ENCODE measurements at places on chromosomes 5 and 9.

GRCh38 chr5:181195249-181195761 is 9.7 kb downstream of the TRIM7 start:
- DNase-seq = no peak

- DNase-seq = no peak
These were observed 97.4 kb downstream of the PBX3 start for GRCh38 chr9:125844611-125845010.

DNA sequence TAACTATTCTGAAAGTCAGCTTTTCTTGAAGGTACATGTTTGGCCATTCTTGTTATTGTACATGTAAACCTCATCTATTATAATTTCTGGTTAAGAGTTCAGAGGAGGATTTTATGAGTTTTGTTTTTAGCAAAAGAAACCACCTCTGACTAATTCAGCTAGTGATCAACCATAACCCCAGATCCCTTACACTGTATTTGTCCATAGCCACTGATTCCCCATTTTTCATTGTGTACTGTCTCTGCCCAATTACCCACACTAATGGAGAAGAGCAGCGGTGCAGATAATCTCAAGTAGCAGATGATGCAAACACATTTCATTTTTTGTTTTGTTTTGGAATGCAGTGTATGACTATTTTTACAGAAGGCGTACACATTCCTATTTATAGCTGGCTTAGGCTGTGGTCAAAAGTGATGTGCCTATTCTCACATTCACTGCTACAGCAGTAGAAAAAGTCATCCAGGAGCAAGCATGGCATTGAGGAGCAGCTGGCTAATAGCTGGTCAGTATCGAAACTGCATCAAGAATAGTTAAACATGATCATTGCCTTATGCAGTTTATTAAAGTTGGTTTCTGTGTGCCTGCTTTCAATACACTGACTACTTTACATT is 988.3 kb downstream of the DTWD2 start:
- DNase-seq = no peak

GRCh38 chr5:141135718-141136266 is 786 bp downstream of the PCDHB5 start:
- DNase-seq = no peak

GRCh38 chr5:15864536-15865215 is 314.9 kb downstream of the MARCHF11 start:
- DNase-seq = no peak

GRCh38 chr5:135556620-135557019 is 20.9 kb upstream of the NEUROG1 start:
- no peak for DNase-seq

DNA sequence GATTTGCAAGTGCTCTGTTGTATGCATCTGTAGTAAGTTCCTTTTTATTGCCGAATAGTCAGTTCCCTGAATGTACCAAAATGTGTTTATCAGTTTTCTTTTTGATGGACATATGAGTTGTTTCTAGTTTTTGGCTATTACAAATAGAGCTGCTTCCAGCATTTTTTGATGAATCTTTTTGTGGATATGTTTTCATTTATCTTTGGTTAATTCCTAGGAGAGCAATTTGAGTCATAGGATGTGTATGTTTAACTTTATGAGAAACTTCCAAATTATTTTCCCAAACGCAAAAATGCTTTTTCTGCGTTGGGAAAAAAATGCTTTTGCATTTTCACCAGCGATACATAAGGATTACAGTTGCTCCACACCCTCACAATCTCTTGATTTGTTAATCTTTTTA is 287.7 kb downstream of the FER start:
- no peak for DNase-seq

GRCh38 chr9:36191686-36192085 is 965 bp downstream of the CLTA start:
- DNase-seq = no peak

- DNase-seq = no peak
These were observed 425.2 kb downstream of the GADD45G start for GRCh38 chr9:90029996-90030395.

DNA sequence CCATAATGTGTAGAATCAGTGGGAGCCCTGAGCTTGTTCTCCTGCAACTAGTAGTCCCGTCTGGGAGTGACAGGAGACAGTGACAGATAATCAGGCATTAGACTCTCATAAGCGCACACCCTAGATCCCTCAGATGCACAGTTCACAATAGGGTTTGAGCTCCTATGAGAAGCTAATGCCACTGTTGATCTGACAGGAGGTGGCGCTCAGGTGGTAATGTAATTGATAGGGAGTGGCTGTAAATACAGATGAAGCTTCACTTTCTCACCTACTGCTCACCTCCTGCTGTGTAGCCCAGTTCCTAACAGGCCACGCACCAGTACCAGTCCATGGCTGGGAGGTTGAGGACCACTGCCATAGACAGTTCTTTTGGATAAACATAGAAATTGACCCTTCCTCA is 188.7 kb downstream of the ROR2 start:
- no peak for DNase-seq

DNA sequence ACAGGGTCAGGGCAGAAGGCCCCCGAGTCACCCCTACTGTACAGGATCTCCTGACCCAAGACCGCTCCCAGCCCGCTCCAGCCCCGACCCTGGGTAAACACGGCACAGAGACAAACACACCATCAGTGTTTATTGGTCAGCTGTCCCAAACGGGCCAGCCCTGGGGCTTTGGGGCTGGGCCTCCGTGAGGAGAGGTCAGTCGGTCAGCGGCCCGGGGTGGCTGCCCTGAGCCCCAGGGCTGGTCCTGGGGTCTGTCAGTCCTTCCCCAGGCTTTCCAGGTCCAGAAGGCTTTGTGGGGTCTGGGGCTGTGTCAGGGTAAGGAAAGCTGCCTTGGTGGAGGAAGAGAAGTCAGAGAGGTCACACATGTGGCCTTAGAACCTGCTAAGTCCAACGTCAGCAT is 2.7 kb downstream of the DPM2 start:
- DNase-seq = no peak

- DNase-seq = no peak
These were observed 114.9 kb upstream of the FBXL7 start for GRCh38 chr5:15385037-15385436.

DNA sequence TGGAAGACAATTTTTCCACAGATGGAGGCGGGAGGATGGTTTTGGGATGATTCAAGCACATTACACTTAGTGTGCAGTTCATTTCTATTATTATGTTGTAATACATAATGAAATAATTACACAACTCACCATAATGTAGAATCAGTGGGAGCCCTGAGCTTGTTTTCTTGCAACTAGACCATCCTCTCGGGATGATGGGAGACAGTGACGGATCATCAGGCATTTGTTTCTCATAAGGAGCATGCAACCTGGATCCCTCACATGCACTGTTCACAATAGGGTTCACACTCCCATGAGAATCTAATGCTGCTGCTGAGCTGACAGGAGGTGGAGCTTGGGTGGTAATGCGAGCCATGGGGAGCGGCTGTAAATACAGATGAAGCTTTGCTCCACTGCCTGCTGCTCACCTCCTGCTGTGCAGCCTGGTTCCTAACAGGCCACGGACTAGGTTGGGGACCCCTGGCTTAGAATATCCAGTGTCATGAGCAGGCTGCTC is 1.6 kb downstream of the STKLD1 start:
- DNase-seq = no peak

Data from stimulated activated CD4-positive, alpha-beta T cell treated with anti-CD3 and anti-CD28 coated beads, Interleukin-4, amount 100 ng/mL, for 4 hours (primary cell).